ENCODE measurements at places on chromosomes 6 and 20.

- no peak for DNase-seq
Measured at GRCh38 chr6:43361269-43361668, 8.2 kb downstream of the ZNF318 start.

DNA sequence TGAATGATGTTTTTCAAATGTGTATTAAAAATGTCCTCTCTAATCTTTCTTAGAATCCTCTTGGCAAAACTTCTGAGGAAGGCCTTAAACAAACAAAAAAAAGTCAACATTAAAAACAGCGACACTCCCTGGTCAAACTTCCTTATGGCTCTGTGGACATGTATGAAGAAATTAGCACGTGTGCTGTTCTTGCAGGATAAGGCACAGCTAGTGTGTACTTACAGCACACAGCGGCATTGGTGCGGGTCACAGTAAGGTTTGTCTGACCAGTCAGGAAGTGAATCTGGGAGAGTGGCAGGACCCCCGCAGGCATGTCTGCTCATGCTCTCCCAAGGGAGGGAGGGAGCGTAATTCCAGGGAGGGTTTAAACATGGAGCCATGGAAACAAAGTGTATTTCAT lies 38.8 kb downstream of the SLC22A1 start:
- DNase-seq, result no peak

DNA sequence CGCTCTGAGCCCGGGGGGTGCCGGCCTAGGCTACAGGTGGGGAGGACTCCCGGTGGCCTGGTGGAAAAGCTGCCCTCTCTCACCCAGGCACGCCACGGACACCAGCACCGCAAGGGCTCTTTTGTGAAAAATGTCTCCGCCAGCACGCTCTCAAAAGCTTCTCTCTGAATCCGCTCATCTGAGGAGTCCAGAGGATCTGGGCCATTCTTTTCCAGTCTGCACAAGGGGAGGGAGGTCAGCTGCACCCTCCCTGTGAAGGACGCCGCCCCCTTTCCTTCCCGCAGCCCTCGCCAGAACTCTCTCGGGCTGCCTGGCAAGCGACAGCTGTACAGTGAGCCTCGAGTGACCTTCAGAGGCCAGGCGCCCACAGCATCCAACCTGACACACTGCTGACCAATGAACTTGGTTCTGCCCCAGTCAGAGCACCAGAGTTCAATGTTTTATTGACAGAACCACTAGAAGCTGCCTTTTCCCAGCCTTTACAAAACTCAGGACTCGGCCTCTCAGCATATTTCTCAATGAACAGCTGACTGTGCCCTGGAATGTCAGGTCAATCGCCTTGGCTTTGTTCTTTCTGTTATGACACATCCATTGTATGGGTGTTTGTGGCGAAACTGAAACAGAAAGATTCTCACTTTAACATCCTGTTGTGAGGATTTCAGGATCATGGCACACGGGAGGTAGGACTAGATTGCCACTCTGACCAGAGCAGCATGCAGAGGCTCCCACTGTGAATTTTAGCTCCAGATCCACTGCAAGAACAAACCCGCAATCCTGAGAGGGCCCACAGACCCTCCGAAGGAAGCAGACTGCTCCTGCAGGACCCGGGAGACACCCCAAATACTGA lies 26.7 kb downstream of the SERPINB9 start:
- no peak for DNase-seq

DNA sequence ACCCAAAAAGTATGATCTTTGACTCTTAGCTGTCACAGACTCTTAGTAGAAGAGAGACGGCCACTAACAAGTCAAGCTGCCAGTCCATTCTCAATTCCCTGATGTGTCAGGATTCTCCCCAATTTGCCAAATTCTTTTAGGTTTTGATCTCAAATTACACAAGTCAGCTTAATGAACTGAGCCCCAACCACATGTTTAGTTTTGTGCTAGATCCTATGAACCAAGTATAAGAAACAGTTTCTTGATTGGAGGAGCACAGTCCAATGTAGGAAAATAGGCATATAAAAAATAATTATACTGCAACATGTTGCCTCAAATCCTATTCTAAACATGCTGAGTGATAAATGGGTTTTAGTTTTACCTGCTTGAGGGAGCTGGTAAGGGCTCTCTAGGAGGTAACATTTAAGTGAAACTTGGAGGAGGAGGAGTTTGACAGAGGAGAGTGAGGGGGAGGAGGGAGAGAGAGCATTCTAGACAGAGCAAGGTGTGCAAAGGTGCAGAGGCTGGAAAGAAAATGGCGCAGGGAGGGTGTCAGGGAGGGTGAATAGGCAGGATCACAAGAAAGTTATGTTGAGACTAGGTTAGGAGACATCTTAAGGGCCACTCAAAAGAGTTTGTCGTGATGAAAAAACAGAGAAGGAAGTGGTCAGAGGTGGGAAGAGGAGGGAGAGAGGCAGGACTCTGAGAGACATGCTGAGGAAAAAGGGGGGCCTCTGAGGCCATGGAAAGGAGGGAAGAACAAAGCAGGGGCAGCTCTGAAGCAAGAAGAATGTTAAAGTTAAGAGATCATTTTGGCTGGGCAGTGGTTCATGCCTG lies 22.8 kb upstream of the FAM83C start:
- no peak for DNase-seq

- DNase-seq, result no peak
Measured at GRCh38 chr20:34951652-34952051, 4.0 kb downstream of the GSS start.

GRCh38 chr20:4775322-4776078 lies 53.8 kb downstream of the PRND start:
- DNase-seq, result no peak

DNA sequence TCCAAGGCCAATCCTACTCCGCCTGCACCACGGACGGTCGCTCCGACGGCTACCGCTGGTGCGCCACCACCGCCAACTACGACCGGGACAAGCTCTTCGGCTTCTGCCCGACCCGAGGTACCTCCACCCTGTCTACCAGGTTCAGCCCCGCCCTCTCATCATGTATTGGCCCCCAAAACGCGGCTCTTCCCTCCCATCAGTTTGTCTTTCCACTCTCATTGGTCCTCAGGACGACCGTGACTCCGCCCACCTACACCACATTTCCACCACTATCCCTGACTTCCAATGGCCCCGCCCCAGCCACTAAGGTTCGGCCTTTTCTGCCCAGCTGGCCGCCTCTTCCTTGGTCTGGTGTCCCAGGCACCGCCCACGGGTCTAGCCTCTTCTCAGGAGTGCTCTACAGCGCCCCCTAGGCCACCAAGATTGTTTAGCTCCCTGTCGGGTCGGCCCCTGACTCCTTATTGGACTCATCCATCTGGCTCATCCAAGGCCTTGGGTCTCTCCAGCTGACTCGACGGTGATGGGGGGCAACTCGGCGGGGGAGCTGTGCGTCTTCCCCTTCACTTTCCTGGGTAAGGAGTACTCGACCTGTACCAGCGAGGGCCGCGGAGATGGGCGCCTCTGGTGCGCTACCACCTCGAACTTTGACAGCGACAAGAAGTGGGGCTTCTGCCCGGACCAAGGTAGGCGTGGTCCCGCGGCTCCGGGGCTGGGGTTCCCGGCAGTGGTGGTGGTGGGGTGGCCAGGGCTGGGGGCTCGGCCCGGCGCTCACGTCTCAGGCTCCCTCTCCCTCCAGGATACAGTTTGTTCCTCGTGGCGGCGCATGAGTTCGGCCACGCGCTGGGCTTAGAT lies 3.1 kb downstream of the MMP9 start:
- DNase-seq, result no peak

GRCh38 chr6:42845327-42845694 lies 34.1 kb upstream of the RPL7L1 start:
- no peak for DNase-seq

DNA sequence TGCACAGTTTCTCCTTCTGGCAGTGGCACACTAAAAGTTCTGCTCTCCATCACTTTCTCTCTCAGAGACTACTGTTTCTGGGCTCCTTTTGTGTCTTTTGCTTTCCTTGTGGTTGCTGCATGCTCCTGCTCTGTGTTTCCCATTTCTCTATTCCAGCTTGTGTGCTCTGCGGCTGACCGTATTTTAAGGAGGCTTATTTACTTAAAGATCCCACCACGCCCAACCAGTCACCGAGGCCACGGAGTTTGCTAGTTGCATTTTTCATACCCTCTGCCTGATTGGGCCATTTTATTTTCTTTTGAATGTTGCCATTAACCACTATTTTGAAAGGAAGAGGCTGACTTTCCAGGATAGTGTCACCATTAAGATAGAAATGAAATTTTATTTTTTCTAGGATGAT lies 626.4 kb upstream of the MMS22L start:
- DNase-seq, result no peak

DNA sequence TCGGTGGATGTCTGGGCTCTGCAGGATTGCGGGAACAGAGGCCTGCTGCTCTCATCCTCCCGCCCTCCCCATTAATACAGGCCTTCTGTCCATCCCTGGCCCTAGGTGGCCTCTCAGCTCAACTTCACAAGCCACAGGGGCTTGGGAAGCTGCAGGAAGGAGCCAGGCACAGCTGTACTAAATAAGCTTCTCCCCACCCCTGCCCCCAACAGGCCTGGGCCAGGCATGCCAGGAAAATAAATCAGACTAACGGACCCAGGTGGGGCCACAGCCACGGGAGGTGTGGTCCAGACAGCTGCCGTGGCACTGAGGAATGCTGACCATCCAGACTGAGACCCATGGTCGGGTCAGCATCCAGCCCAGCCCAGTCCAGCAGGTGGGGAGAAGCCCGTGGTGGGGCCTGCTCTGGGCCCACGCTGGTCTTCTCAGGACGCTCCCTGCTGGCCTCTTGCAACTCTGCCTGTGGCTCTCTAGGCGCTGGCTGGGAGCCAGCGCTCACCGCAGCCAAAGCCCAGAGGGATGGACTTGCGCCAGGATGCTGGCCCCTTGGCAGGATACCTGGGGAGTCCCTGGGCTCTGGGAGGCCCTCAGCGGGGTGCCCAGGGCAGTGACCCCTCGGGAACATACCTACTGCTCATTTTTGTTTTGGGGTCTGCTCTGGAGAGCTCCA lies 8.6 kb upstream of the YTHDF1 start:
- no peak for DNase-seq

- no peak for DNase-seq
Measured at GRCh38 chr20:41818991-41819390, 200.8 kb upstream of the CHD6 start.

DNA sequence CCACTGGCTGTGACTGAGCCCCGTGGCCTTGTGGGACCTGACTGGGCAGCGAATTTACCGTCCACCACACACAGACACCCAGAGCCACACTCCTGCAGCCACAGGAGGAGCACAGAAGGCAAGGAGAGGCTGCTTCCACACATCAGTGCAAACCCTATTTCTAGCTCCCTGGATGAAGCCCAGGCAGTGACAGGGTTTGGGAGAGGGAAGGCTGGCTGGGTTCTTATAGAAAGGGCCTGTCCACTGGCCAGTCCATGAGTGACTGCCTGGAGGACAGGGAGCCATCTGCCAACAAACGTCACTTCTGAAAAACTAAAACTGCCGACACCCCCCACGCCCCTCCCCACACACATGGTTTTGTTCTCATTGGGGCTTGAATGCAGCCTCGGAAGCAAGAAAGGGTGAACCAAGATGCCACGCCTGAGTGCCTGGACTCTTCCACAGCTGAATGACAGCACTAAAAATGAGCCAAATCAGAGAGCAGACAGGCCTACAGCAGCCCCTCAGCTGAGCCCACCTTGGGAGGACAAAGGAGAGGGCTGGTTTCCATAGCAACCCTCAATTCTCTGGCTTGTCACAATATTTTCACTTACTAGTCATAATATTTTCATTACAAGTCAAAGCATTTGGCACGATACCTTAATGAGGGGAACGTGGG lies 38.4 kb downstream of the RRBP1 start:
- DNase-seq, result no peak

- DNase-seq, result peak; percentile 96
Measured at GRCh38 chr6:30721198-30722024, 1.3 kb downstream of the TUBB start.

- DNase-seq, result no peak
Measured at GRCh38 chr6:57267586-57268293, 45.6 kb upstream of the RAB23 start.

- no peak for DNase-seq
Measured at GRCh38 chr20:54416770-54417169, 58.6 kb upstream of the DOK5 start.

- DNase-seq, result no peak
Measured at GRCh38 chr6:1436334-1437306, 47.2 kb downstream of the FOXF2 start.

GRCh38 chr20:33250666-33251065 lies 14.9 kb downstream of the BPIFA1 start:
- DNase-seq, result no peak

DNA sequence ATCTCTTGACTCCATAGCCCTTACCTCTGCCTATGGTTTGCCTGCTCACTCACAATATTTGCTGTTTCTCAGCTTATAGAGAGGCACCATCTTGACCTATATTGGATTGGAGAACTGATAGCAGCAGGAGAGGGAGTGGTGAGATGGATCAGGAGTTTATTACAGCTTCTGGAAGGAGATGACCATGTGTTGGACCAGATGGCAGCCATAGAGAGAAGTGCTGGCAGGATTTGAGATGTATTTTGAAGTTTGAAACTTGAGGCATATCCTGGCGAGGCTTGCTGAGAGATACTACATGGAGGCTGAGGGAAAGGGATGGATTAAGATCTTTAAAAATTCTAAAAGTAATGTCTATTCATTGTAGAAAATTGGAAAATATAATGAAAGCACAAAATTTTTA lies 198.0 kb upstream of the ZFP64 start:
- DNase-seq, result no peak

DNA sequence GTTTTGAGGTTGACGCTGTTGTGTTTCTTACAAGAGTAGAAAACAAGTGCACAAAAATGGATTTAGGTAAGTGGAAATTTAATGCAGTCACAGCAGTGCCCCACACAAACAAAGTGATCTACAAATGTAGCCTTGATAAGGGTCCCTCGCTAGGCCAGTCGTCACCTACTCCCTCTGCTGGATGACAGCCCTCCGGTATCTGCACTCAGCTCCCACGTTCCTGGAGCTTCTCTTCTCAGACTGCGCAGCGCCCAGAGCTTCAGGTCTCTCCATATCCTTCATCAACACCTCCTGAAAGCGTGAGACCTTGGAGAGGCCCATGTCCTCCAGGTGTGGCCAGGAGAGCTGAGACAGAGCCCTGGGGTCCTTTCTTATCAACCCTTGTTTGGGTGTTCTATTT lies 58.3 kb upstream of the MAP3K4 start:
- DNase-seq, result no peak

- DNase-seq, result no peak
Measured at GRCh38 chr6:153032255-153032882, 29.9 kb upstream of the MTRF1L start.

DNA sequence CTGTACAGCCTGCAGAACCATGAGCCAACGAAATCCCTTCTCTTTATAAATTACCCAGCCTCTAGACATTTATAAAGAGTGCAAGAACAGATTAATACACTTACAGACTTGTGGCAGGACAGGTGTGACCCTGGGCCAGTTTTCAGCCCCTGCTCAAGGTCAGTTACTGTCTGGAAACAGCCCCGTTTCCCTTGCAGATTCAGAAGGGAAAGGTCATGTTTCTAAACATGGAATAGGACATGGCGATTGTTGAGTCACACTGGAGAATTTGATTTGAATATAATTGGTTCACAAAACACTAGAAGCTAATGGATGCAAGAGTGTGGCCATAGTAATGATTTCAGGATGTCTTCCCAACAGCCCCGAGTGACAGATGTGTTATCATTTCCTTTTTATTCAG lies 248.8 kb downstream of the DLL1 start:
- no peak for DNase-seq

GRCh38 chr6:98894810-98895209 lies 52.9 kb downstream of the FBXL4 start:
- DNase-seq, result no peak
